HL-60 (cell line): ENCODE measurements at places on chromosomes 6 and 20.

DNA sequence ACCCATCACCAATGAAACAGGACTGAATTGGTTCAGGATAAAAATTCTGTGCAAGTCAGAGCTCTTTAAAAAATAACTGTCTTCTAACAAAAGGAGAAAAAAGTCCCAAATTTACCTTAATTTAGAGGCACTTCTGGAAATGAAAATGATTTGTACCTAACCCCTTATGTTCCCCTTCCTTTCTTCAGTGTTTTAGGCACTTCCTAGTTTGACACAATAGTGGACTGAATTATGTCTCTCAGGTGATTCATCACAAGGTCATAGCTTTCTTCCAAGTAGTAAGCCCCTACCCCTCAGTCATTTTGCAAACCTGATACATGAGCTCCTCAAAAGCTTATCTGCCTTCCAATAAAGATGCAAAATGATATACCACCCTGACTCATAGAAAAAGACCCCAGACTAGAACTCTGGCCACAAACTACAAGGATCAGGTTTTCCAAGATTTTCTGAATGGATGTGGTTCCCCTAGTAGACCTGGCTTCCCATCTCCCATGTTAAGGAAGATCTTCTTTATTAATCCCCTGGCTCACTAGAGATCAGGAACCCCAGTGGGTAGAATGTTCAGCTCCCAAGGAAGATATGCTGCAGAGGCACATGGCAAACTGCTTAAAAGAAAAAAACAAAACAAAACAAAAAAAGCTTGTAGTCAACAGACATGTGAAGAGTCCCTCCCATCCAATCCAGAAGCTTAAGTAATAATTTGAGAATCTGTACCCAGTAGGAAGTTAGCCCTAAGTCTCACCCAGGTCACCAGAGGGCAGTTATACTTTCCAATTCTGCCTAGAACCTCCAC, 3.6 kb downstream of the PPP1R10 start:
- DNase-seq = no peak

GRCh38 chr6:37239526-37239925, 18.0 kb upstream of the TBC1D22B start:
- no peak for DNase-seq

GRCh38 chr20:17868700-17869231, 99.8 kb downstream of the SNX5 start:
- no peak for DNase-seq

DNA sequence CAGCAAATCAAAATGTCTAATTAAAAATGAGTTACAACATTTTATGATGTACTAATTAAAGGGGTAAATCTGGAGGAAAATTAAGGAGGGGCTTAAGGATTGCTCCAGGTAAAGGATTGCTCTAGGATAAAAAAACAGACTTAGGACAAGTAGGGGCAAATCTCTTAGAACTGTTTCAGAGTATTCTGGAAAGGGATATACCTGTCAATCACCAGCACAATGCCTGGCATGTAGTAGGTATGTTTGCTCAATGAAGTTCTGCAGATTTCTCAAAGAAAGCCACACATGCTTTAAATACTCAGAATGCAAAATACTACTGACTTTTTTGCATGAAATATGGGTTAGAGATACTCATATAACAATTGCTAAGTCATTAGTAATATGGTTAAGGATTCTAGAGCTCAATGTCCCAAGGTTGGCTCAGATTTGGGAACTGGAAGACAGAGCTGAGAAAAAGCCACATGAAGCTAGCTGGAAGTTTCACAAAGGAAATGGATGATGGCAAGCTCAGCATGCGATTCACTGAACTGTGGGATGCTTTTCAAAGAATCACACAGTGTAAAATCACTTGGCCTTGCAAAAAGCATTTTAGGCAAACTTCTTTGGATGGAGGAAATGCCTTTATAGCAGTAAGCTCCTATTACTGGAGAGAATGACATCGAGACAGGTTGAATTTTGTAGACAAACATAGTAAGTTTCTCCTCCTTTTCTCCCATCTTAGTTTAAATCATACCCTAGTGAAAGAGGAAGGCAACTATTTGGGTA, 72.8 kb downstream of the MAP3K5 start:
- DNase-seq = no peak
